Tibial artery (tissue), 4 donors: ENCODE measurements at places on chromosomes 5 and 9.

GRCh38 chr9:121261755-121262154 is 6.2 kb upstream of the GSN start:
- no peaks in the 10 kb centered on the region for H3K27me3 ChIP-seq
- no peaks in the 10 kb centered on the region for H3K36me3 ChIP-seq
- no peak for DNase-seq
- no peaks in the 10 kb centered on the region for H3K4me1 ChIP-seq
- no peak overlapping the region for H3K4me3 ChIP-seq
- no peak overlapping the region for H3K27ac ChIP-seq

GRCh38 chr9:89391585-89391984 is 73.3 kb downstream of the SECISBP2 start:
- H3K4me3 ChIP-seq: no peak overlapping the region
- H3K27ac ChIP-seq: no peak overlapping the region
- DNase-seq: no peak
- no peaks in the 10 kb centered on the region for H3K27me3 ChIP-seq
- peaks cover 4% of the 10 kb centered on the region for H3K36me3 ChIP-seq

DNA sequence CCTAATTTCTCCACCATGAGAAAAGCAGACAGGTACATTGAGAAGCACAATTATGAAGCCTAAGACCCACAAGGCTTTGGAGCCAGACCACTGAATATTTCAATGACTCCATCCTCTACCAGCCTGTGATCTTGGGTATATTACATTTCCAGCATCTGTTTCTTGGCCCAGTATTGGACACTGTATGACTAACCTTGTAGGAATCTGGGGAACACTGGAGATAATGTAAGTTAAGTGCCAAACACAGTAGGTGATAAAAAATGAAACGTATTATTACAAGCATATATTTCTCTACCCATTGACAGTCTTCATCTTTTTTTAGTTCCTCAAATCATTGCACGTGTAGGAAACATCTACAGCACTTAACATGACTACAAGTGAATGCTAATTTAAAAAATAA is 28.6 kb upstream of the FEM1C start:
- no peak for DNase-seq
- no peaks in the 10 kb centered on the region for H3K4me1 ChIP-seq
- H3K27ac ChIP-seq: no peak overlapping the region
- no peaks in the 10 kb centered on the region for H3K27me3 ChIP-seq
- no peaks in the 10 kb centered on the region for H3K36me3 ChIP-seq

DNA sequence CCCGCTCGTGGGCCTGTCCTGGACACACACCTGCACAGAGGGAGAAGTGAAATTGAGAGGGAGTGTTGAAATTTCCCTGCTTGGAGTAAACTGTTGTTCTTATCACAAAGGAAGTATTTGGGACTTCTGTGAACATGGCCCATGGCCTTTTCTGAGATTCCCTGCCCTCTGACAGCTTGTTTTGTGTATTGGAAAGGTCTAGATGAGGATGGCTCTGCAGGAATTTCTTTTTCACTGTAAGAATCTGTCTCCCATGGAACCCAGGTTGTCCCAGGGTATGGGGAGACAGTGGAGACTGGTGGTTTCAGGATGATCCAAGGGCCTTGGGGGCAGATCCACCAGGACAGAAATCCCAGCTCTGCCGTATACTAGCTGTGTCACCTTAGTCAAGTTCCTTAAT is 121.8 kb downstream of the ARHGAP26 start:
- no peaks in the 10 kb centered on the region for H3K36me3 ChIP-seq
- H3K4me3 ChIP-seq: no peak overlapping the region
- DNase-seq: no peak

DNA sequence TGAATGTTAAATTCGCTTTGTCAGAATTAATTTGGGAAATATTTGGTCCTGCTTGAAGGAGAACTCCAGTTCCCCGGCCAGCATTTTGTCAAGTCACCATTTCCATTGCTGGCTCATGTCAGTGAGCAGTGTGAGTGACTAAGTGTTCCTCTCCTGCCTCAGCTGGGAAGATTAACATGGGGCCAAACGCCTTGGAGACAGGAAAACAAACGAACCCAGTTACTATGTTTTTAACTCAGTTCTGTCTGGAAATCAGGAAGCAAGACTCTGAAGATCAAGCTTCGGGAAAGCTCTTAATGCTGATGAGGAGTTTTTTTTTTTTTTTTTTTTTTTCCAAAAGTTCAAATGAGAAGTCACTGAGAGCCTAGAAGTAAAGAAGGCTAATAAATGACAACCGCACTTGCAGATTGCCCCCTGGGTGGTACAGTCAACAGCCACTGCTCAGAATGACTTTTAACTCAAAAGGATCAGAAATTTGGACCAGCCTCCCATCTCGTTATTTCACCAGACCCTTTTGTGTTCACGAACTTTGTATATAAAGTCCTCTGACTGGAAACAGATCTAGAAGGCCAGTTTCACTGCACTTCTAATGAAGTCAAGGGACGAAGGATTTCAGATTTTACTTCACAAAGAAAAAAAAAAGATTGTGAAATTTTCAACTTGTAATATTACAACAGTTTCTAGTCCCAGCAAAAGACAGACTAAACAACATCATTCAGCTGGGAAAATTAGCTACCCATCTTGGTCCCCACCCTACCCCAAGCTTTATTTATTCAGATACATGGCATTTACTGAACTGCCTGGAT is 121.3 kb downstream of the LHFPL2 start:
- no peaks in the 10 kb centered on the region for H3K27me3 ChIP-seq
- peak overlapping the region; percentile 77 for H3K27ac ChIP-seq
- H3K4me1 ChIP-seq: peaks cover 71% of the 10 kb centered on the region
- H3K4me3 ChIP-seq: no peak overlapping the region

DNA sequence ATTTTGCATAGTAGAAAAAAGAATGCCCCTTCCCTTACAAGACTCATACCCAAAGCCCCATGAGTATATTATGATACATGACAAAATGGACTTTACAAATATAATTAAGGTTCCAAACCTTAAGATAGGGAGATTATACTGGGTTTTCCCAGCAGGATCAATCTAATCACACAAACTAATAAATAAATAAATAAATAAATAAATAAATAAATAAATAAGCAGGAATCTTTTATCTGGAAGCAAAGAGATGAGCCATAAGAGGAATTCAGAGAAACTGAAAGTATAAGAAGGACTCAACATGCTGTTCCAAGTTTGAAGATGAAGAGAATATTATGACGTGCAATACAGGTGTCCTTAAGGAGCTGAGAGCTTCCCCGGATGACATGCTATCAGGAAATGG is 1174.5 kb downstream of the DTWD2 start:
- no peak overlapping the region for H3K27ac ChIP-seq
- no peaks in the 10 kb centered on the region for H3K27me3 ChIP-seq
- H3K36me3 ChIP-seq: no peaks in the 10 kb centered on the region
- H3K4me3 ChIP-seq: no peak overlapping the region

DNA sequence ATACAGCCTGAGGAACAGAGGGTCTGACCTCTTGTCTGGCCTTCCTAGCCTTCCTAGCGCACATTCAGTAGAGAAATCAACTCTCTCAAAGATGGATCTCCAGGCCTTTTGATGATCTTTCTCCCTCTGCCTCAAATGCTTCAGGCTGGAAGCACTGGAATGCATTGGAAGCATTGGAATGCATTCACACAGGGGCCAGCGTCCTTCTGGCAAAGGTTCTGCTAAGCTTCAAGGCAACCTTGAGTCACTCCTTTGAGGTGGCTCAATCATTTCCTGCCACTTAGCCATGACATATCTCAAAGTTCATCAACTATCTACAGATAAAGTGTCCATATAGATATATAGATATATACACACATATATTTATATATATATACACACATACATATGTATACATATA is 42.9 kb downstream of the OR2K2 start:
- H3K27me3 ChIP-seq: no peaks in the 10 kb centered on the region
- H3K27ac ChIP-seq: no peak overlapping the region
- no peak overlapping the region for H3K4me3 ChIP-seq
- DNase-seq: no peak

DNA sequence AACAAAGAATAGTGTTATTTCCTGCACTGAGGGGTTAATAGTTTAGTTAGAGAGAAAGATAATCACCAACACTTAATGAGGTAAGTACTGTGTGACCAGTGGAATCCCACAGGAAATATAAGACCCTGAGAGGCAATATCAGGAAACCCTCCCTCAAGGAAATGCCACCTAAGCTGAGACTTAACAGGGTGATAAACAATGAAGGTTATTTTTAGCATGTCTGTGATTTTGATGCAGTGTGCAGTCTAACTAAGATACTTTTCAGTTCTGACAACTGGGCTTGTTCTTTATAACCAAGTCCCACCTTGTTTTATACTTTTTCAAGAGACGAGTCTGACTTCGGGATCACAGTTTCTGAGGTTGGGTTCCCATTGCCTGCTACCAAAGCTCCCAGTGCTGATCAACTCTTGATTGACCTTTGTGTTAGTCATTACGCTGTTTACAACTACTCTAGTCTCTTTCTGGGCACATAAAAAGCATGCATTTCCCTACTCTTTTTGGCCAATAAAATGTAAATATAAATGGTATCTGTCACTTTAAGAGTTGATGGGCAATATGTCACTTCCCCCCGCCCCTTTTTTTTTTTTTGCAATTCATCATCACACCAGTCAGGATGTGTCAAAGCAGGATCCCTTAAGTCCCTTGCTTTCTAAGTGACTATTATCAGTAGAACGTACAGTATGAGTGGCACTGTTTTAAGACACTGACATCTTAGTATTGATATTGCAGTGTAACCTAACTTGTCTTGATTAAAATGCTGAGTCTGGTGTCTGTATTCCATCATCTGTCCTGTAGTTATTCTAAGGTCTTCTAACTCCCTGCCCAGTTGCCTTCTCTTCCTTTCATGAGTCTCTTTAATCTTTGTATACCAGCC is 31.4 kb downstream of the C6 start:
- no peaks in the 10 kb centered on the region for H3K27me3 ChIP-seq
- no peaks in the 10 kb centered on the region for H3K4me1 ChIP-seq

DNA sequence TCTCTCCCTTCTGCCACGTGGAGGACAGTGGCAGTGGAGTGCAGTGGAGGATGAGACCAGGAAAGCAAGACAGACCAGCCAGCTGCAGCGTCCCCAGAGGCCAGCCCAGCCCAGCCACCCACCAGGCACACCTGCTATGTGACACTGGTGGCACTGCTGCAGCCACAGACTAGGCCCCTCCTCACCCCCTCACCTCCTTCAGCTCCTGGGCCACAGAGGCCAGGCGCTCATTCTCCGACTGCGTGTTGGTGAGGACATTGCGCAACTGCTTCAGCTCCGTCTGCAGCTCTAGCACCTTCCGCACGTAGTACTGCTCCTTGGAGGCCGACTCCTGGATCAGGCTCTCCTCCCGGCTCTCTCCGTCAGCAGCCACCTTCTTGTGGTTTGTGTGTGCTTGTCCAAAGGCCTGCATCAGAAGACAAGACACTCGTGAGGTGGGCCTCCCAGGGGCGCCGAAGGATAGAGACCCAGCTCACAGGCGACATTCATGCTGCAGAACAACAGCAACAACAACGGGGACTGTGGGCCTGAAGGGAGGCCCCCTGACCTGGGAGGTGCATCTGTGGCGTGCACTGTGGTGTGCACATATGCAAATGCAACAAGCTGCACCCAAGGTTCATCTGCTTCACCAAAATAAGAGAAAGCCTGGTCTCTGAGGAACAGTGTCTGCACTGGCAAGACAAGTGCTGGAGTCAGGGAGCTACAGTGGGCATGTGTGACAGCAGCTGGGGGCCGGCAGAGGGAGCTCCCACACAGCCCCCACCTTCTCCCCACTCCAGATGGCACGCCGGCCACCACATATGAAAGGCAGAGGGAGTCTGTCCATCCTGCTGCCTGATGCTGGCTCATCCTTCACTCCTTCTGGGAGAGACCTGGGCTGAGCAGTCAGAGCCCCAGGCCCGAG is 35.5 kb downstream of the BICD2 start:
- no peak for DNase-seq
- H3K27ac ChIP-seq: no peak overlapping the region
- no peaks in the 10 kb centered on the region for H3K4me1 ChIP-seq
- no peaks in the 10 kb centered on the region for H3K27me3 ChIP-seq
- peaks cover 48% of the 10 kb centered on the region for H3K36me3 ChIP-seq

DNA sequence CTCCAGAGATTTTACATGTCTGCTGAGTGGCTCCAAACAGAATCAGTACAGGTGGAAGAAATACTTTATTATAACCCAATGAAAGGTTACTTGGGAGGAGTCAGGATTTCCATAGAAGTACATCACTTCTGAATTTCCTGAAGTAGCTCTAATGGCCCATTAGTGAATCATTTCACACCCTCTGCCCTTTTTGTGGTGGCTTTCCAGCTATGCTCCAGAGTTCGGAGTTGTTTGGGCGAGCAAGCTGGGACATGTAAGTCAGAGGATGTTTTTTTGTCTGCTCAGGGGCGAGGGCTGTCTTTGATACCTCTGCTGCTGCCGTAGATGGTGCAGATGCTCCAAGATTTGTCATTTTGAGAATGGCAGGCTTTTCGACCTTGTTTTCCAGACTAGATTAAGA is 226.1 kb downstream of the GOLPH3 start:
- H3K36me3 ChIP-seq: no peaks in the 10 kb centered on the region
- no peak overlapping the region for H3K4me3 ChIP-seq
- no peak overlapping the region for H3K27ac ChIP-seq
- H3K4me1 ChIP-seq: peaks cover 7% of the 10 kb centered on the region
- no peaks in the 10 kb centered on the region for H3K27me3 ChIP-seq

DNA sequence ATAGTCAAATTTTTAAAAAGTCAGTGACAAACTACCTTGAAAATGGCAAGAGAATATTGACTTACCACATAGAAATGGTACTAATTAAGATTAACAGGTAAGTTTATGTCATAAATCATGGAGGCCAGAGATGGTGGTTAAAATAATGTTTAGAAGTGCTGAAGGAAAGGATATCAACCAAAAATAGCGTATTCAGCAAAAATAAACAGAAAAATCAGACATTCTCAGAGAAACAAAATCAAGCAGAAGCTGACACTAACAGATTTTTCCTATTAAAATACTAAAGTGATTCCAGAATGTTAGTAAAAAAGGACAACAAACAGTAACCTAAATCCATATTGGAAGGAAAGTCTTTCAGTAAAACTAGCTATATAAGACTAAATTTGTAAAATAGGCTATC is 959.9 kb upstream of the CDH10 start:
- no peaks in the 10 kb centered on the region for H3K4me1 ChIP-seq
- no peak for DNase-seq

- H3K27ac ChIP-seq: peak overlapping the region; percentile 24
- H3K4me1 ChIP-seq: peaks cover 19% of the 10 kb centered on the region
Measured at GRCh38 chr5:140221697-140222223, 46.8 kb downstream of the CYSTM1 start.

GRCh38 chr9:21668516-21668915 is 133.9 kb upstream of the MTAP start:
- H3K27me3 ChIP-seq: no peaks in the 10 kb centered on the region
- H3K27ac ChIP-seq: no peak overlapping the region
- no peak overlapping the region for H3K4me3 ChIP-seq

DNA sequence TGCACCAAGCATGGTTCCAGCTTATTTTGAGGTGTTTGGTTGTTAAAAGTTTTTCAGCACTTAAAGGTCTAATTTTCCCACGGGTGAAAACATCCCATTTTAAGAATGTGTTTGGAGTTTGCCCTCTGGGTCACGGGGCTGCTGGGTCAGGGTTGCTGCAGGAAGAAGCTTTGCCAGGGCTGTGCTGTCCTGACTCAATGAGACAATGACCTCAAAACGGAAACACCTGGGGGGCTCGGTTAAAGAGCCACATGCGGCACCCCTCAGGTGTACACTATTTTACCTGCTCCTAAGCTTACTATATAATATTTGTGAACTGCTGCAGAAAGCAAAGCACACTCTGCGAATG is 27.6 kb downstream of the UBE2QL1 start:
- no peaks in the 10 kb centered on the region for H3K4me1 ChIP-seq
- no peaks in the 10 kb centered on the region for H3K36me3 ChIP-seq
- H3K4me3 ChIP-seq: no peak overlapping the region

GRCh38 chr5:151492729-151493128 is 45.3 kb downstream of the SLC36A1 start:
- H3K36me3 ChIP-seq: peaks cover 19% of the 10 kb centered on the region
- no peaks in the 10 kb centered on the region for H3K27me3 ChIP-seq
- no peaks in the 10 kb centered on the region for H3K4me1 ChIP-seq
- no peak for DNase-seq
